ENCODE measurements at places on chromosomes 1 and 21. TPM values are rescaled to one million over a fixed set of nuclear protein-coding genes. Genes with fewer than 3 reads are reported as not detected.

GUCA2A gene
- total RNA-seq: not detected

G0S2 gene
- 4.0 TPM for total RNA-seq

FOXO6 gene
- 0.49 TPM for total RNA-seq

PROK1 gene
- total RNA-seq: not detected

ZNHIT6 gene
- total RNA-seq: 18.8 TPM

RUNX1 gene
- total RNA-seq: 7.4 TPM

NR0B2 gene
- total RNA-seq: not detected

Data from A549 treated with ZK216348 at 1 μM for 4 hours (cell line).